ENCODE measurements at places on chromosomes 1 and 21.

DNA sequence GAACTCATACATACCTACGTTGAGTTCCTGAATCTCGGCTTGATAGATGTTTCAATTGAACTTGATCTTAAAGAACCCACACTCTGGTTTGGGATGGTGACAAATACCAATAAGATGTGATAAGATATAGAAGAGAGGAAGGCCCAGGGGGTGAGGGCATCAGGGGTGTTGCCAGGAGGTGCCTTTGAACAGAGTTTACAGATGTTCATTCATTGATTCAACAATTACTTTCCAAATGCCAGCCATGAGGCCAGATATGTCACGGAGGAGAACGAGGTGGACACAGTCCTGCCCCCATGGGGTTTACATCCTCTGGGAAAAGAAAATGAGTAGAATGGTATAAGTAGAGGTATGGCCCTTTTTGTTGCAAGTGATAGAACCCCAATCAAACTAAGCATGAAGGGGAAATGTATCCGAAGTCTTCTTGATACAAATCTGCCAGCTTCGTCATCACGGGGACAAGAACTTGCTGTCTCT lies 659 bp downstream of the LRRC71 start:
- DNase-seq, result no peak

DNA sequence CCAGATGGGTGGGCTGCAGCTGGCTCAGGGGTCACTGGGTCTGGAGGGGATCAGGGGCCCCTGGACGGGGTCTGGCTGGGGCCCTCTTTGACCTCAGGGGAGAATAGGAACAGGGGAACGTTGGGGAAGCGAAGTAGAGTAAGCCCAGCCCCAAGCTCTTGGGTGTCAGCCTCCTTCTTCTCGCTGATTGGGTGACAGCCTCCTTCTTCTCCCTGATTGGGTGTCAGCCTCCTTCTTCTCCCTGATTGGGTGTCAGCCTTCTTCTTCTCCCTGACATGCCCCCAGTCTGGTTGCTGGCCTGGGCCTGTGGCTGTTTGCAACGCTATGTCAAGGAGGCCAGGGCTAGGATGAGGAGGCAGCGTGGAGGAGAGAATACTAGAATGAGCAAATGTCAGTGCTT lies 76.7 kb upstream of the CASZ1 start:
- DNase-seq, result no peak

DNA sequence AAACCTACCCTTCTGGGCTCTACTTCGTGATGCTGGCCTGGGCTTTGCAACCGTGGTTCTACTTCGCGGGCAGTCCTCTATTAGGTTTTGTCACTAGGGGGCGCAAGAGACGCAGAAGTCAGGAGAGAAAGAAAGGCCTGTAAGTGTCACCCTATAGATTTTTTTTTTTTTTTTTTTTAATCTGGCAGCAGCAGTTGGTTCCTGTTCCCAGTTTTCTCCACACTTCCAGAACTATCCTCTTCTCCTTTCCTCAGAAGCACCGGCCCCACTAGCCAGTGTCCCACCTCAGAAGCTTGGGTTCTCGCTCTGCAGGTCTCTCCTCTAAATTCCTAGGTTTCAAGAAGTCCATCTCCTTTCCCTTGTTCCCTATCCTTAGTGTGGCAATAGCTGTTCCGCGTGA lies 9.1 kb upstream of the LCE2D start:
- DNase-seq, result peak; percentile 2

GRCh38 chr1:6975331-6976043 lies 190.2 kb downstream of the CAMTA1 start:
- no peak for DNase-seq

- peak; percentile 73 for DNase-seq
These were observed at the start of gene RNF187 for GRCh38 chr1:228487336-228488124. RNF187 (plus strand) TSS chr1:228487382.

Data from stimulated activated naive CD4-positive, alpha-beta T cell (primary cell).